Gastroesophageal sphincter (tissue), 4 donors: ENCODE measurements at places on chromosomes 16 and 17. TPM values are rescaled to one million over a fixed set of nuclear protein-coding genes. Genes with fewer than 3 reads are reported as not detected.

NAT9 gene
- 30.2 TPM for total RNA-seq

- no peak for ATAC-seq
These were observed 1329.9 kb upstream of the GOT2 start for GRCh38 chr16:60064026-60064425.

GRCh38 chr16:10870137-10870776 is 6.7 kb upstream of the CIITA start:
- no peak for ATAC-seq

DNA sequence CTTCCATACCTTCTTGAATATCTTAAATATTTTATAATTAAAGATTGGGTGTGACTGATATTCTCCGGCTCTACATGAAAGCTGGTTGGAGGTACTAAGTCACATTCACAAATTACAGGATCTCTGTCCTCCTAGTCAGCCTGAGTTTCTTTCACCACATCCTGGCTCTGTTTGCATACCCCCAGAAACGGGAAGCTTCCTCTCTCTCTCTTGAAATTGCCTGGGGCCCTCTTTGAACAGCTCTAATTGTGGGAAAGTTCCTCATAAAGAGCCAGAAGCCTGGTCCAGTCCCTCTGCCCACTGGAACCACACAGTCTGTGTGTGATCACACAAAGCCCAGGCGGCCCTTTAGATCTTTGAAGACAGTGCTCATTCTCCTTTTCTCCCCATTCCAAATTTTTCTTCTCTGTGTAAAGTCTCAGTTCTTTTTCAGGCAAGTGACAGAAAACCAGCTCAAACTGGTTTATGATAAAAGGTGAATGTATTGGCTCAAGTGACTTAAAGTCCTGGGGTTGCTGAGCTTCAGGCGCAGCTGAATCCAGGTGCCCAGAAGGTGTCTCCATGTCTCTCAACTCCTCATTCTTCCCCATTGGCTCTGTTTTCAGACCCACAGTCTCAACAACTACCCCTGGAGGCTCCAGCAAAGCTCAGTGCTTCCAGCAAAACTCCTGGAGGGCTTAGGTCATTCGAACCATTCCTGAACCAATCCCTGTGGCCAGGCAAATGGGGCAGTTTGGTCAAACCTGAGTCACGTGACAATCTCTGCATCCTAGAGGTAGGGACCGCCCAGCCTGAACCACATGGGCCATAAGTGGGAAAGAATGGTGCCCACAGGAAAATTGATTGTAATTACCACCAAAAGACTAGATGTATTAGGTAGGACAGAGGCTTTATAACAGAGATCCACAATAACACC is 8.5 kb upstream of the RAI1 start:
- no peak for ATAC-seq
